ENCODE measurements at places on chromosomes 2 and 18.

- DNase-seq, result no peak
These were observed 441.5 kb downstream of the MTX2 start for GRCh38 chr2:176710657-176711186.

DNA sequence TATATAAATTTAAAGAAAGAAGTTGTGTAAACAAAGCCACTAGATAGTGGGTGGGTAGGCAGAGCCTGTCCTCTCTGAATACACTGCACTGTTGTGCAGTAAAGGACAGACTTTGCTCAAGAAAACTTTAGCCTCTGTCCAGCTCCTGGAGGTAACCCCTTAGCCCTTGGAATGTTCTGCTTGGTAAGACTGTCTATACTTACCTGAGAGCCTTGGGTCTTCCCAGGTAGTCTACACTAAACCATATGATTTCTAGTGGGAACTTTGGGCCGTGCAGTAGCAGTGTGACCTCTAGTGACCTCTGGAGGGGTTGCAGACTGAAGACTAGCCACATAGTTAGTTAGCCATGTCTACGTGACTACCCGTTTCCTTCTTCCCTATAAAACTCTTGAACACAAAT lies 678.3 kb upstream of the NRXN1 start:
- no peak for DNase-seq

DNA sequence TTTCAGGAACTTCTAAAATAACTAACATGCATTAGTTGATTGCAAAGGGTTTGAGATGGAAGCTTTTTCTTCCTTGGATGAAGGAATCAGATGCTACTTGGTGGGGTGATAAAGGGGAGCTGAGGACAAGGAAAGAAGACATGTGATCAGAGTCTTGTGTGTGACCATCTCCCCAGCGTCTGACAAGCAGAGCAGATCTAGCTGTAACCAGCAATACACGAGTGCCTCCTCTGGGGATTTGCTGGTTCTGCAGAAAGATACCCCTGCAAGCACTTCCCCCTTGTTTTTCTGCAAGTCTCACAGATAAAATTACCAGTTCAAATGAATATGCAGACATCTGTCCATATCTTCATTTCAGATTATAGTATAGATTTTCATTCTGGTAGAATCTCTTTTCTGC lies 2.7 kb downstream of the CDH7 start:
- no peak for DNase-seq

DNA sequence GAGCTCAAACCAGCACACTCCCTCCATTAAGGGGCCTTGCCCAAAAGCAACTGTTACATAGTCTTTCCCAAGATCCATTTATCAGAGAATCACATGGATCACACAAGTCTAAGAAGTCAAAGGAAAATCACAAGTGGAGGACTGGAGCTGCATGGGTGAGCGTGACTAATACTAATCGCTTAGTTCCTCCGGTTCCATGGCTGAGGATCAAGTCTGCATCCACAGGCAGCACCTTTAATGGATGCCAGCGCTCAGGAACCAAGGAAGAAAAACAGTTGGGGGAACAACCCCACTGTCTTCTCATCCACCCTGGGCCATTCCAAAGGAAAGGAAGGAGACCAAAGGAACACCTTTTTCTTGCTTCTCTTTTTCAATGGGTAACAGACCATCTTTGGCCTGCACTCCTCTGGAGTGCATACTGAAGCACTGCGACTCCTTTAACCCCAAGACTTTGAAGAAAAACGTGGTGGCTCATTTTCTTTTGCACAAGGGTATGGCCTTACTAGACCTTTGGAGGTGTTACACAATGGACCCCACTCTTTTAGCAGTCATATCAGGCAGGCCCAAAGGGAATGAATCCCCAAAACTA lies 9.2 kb upstream of the WDR33 start:
- DNase-seq, result no peak

GRCh38 chr2:160837416-160837815 lies 322.8 kb upstream of the TANK start:
- no peak for DNase-seq

GRCh38 chr2:37189452-37190153 lies 1.1 kb upstream of the SULT6B1 start:
- DNase-seq, result no peak

DNA sequence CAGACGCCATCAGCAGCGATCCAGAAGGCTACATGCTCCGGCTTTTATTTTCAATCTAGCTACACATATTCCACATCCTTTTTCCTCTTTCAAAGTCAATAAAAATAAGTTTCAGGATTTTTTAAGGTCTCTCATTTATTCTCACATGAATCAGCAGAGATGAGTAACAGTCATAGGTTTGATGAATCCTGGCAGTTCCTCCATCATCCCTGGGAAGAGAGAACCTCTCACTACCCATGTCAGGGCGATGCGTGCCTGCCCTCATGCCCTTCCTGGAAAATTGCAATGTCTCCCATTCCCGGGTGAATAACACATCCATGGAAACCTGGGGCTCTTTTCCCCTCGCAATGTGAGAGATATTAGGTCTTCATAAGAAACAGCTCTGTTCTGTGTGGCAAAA lies 301.1 kb upstream of the SMIM21 start:
- no peak for DNase-seq

- no peak for DNase-seq
These were observed 31.2 kb downstream of the GULP1 start for GRCh38 chr2:188322569-188323551.

DNA sequence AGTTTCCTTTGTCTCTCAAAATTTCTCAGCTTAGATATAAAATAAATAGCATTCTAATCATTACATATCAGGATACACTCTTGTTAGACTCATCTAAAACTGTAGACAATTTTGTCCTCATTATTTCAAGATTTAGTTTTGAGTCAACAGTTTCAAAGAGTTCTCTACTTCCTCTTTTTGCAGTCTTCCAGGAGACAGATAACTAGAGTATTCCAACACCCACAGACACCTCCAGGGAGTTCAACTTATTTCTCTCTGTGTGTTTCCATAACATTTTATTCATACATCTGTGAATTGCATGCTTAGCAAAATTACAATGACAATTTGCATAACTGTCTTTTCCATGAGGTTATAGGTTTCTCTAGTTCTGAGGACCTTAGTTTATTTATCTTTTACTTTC lies 166.6 kb upstream of the HNMT start:
- no peak for DNase-seq

- DNase-seq, result no peak
These were observed 74.1 kb downstream of the ATP8B1 start for GRCh38 chr18:57728941-57729511.

DNA sequence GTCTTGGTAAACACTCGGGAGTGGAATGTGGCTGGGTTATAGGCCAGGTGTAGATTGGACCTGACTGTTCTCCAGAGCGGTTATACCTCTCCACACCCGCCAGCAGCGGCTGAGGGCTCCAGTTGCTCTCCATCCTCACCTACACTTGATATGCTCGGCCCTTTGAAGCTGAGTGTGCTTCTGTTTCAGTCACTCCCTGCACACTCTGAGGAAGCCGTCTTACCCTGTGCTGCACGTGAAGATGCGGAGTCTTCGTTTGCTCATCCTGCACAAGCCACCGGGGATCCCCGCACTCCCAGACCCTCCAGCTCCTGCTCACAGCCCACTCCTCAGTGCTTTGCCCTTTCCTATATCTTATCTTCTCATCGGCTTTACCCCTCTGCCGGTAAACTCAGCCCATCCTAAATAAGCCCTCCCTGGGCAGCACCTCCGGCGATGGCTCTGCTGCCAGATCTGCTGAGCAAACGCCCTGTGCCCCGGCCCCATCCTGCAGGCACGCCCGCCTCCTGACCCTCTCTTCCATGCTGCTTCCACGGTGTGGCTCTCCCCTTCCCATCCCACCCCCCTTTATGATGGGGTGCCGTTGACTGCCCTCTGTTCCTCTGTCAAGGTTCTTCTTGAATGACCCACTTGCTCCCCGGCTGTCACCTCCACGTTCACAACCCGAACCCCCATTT lies 47.3 kb upstream of the ODC1 start:
- DNase-seq, result no peak

DNA sequence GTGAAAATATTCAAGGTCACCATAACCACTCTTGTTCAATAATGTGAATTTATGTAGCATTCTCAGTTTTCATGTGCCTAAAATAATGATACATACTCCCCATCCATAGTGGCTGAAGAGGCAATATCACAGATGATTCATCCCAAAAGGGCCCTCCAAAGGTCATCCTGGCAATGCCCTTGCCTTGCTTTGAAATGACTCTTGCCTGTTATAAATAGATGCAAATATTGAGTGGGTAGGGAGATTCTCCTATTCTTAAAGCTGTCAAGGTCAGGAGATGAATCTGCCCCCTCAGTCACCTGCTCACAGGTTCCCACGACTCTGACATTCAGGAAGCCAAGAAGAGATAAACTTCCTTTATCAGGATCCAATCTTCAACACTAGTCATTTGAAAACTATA lies 490.5 kb downstream of the TNS1 start:
- DNase-seq, result no peak

GRCh38 chr2:9010866-9011265 lies 7.4 kb upstream of the MBOAT2 start:
- DNase-seq, result no peak

- DNase-seq, result no peak
These were observed 28.6 kb downstream of the SNTG2 start for GRCh38 chr2:979069-979928.

DNA sequence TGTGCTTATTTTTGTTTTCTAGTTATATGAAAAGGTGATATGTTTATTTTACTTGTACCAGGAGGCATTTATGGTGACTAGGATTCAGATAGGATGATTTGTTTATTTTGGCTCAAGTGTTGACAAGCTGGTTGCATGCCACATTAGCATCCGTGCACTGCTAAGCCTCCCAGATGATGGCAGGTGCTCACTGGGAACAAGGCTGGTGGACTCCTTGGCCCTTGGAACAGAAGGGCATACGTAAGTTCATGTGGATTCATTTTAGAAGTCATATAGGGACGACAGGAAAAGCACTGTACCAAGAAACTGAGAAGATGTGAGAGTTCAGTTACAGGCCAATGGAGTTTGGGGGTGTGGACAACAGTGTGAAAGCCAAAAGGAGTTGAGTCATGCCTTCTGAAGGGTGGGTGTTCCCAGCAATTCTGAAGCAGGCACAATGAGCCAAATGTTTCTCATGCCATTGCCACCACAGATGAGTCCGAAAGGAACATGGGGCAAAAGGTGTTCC lies 166.2 kb downstream of the PHLPP1 start:
- no peak for DNase-seq

- DNase-seq, result no peak
These were observed 10.0 kb downstream of the TCF4 start for GRCh38 chr18:55577812-55578539.

DNA sequence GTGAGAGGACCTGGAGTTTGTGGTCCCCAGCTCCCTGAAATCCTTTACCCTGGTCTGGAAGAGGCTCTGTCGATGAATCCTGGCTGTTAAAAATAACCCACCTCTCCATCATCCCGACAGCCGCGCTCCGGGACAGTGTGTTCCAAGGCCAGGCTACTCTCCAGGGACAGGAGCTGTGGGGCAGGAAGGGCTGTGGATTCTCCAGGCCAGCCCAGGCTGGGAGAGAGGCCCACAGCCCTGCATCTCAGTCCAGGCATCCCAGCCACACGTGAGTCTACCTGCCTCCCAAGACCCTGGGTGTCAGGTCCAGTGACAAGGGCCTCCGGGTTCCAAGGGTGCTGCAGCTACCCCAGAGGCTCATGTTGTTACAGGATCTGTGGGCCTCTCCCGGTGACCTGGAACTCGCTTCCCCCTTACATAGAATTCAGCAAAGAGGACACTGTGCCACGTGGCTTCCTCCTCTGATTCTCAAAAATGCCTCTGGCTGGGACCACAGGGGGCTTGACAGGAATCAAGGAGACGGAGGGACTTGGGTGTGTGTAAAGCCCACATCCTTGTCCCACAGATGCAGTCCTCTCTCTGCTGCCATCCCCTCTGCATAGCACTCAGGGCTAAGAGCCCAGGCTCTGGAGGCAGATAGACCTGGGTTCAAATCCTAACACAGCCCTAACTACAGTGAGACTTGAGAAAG lies 17.3 kb downstream of the ADRA2B start:
- no peak for DNase-seq

GRCh38 chr2:1830936-1831619 lies 86.8 kb upstream of the PXDN start:
- no peak for DNase-seq

GRCh38 chr2:127818241-127818640 lies 7.3 kb upstream of the WDR33 start:
- no peak for DNase-seq

DNA sequence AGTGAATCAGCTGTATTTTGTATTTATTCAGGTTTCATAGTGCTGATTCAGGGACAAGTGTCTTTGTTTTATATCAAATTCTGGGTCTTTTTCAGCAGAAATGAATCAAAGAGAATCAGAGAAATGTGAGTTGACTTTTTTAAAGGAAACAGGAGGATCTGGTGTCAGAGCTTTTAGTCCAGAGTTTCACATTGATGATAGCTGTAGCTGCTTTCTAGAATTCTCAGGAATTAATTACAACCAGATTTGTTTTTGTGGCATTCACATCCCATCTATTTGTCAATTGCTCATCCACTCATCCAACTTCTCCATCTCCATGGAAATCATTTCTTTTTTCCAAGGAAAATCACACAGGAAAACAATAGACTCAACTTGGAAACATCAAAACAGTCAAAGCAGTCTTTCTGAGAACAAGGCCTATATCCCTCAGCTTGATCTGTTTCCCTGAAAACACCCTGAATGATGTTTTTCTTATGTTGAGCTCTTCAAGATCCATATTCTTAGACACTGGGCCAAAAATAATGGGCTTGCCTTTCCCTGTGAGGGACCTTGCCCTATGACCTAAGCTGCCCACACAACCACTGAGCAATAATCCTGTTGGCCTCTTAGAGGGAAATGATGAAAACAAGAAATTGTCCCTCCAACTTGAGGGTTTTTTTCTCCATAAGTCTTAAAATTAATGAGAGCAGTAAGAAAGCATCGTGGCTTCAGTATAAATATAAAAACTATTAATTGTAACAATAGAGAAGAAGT lies 249.5 kb upstream of the FN1 start:
- DNase-seq, result no peak

DNA sequence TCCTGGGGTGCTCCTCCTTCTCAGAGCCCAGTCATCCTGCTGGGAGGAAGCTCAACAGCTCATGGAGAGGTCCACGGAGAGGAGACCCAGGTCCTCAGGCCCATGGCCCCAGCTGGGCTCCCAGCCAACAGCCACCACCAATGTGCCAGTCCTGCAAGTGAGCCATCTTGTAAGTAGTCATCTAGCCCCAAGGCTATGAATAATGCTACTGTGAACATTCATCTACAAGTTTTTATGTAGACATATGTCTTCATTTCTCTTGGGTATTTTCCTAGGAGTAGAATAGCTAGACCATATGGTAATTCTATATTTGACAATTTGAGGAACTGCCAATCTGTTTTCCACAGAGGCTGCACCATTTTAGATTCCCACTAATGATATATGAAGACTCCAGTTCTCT lies 166.1 kb downstream of the MTCL1 start:
- DNase-seq, result no peak

DNA sequence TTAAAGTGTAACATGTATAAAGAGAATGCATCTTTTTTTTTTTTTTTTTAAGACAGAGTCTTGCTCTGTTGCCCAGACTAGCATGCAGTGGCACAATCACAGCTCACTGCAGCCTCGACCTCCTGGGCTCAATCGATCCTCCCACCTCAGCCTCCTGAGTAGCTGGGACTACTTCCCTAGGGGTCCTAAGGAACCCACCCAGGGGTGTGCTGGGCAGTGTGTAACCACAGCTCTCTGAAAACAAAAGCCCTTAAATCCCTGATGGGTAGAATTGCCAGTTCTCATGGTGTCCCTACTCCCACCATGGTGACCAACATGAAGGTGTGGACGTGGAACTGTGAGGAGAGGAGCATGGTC lies 105.6 kb upstream of the ST3GAL5 start:
- DNase-seq, result no peak

GRCh38 chr2:188870289-188870688 lies 103.9 kb upstream of the COL3A1 start:
- DNase-seq, result no peak

Measured in stimulated activated CD4-positive, alpha-beta T cell treated with anti-CD3 and anti-CD28 coated beads, Interleukin-1b, Interleukin-23, amount 100 ng/mL, for 1 hour (primary cell).